GM04504 (cell line): ENCODE measurements at places on chromosomes 7 and 10.

GRCh38 chr7:767580-767940 lies 40.5 kb upstream of the PRKAR1B start:
- DNase-seq: no peak

- no peak for DNase-seq
Observed at GRCh38 chr7:106203473-106203872, 81.3 kb downstream of the NAMPT start.

GRCh38 chr7:19899529-19899928 lies 126.1 kb upstream of the TMEM196 start:
- peak; percentile 47 for DNase-seq

DNA sequence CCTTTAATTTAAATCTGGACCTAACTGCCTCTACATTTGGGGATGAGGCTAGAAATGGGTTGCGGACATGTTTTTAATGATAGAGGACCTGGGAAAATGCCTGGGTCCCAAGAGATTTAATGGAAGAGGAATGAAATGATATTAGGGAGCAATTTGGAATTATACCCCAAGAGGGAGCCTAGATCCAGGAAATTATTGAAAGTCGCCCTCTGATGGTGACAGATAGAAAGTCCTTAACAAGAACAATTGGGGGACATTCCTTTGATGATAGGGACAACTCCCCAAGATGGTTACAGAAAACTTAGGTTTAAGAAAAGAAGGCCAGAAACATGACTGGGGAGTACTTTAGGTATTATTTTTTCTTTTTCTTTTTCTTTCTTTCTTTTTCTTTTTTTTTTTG lies 9.5 kb upstream of the TSGA13 start:
- DNase-seq: no peak

DNA sequence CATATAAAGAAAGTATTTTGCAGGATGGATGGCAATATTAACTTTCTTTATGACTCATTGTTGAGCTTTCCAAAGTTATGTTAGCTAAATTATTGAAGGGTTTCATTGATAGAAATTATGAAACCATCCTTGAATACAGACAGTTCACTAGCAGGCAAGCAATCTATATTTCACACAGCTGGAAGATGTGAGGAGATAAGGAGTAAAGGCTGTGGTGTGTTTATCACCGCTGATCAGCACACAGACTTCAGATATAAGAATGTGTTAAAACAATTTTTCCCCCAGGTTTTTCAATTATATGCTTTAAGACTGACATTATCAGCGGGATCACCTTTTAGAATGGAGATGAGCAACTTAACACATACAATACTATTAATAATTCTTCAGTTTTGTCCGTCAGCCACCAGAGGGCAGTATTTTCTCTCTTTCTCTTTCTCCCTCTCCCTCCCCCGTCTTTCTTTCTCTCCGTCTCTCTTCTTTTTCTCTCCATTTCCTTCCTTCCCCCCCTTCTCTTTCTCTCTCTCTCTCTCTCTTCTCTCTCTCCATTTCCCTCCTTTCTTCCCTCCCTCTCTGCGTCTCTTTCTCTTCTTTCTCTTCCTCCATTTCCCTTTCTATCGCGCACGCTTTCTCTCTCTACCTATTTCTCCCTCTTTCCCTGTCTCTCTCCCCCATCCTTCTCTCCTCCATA lies 62.9 kb upstream of the FAM171A1 start:
- DNase-seq: no peak

DNA sequence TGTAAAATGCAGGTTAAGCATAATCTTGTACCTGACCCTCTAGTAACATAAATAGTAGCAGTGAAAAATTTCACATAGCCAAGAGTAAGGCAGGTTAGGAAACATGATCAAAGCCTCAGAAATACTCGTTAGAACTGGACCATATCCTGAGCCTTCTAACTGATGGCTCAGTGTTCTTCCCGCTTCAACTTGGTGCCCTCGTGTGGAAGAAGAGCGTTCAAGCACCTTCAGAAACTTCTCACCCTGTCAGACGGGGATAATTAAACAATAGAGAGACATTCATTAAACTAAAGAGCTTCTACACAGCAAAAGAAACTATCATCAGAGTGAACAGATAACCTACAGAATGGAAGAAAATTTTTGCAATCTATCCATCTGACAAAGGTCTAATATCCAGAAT lies 124.5 kb downstream of the MYOF start:
- no peak for DNase-seq

GRCh38 chr10:10995120-10995519 lies 22.6 kb upstream of the CELF2 start:
- no peak for DNase-seq

DNA sequence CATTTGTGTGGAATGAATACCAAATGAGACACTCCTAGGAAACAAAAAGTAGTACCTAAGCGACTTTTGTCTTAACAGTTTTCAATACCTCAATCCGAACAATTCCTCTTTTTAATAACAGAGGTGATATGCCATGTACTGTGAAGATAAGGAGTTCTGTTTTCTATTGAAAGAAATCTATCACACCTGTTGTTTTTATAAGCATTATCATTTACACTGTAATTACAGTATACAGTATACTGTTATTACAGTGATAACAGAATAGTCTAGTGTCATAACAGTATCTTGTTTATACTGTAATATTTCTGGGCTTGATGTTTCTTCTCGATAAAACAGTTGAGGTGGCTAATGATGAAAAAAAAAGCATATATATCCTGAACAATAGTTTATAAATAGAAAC lies 9.4 kb upstream of the RHOBTB1 start:
- no peak for DNase-seq

GRCh38 chr7:149716007-149716931 lies 57.1 kb downstream of the ZNF467 start:
- no peak for DNase-seq

- DNase-seq: no peak
Observed at GRCh38 chr10:31317652-31318381, 1.2 kb upstream of the ZEB1 start.

- DNase-seq: no peak
Observed at GRCh38 chr7:20681258-20681882, 65.9 kb downstream of the ABCB5 start.

GRCh38 chr7:106110238-106110560 lies 1.9 kb downstream of the SYPL1 start:
- DNase-seq: no peak

GRCh38 chr7:84822941-84823510 lies 363.8 kb downstream of the SEMA3D start:
- no peak for DNase-seq

DNA sequence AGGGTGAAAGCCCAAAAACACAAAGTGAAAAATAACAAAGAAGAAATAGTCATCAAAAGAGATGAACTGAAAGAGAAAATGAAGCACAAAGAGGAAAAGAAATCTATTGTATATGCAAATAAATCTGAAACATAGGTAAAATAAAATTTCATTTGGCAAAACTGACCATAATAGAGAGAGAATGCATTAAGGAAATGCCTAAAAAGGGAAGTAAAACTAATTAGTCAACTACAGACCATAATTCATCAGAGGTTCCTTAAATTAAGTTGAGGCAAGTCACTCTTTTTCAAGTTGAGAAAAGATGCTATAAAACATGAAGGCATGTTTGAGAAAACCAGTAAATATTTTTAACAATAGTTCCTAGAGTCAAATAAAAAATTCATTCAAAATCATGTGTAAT lies 233.3 kb downstream of the LRRN3 start:
- no peak for DNase-seq

DNA sequence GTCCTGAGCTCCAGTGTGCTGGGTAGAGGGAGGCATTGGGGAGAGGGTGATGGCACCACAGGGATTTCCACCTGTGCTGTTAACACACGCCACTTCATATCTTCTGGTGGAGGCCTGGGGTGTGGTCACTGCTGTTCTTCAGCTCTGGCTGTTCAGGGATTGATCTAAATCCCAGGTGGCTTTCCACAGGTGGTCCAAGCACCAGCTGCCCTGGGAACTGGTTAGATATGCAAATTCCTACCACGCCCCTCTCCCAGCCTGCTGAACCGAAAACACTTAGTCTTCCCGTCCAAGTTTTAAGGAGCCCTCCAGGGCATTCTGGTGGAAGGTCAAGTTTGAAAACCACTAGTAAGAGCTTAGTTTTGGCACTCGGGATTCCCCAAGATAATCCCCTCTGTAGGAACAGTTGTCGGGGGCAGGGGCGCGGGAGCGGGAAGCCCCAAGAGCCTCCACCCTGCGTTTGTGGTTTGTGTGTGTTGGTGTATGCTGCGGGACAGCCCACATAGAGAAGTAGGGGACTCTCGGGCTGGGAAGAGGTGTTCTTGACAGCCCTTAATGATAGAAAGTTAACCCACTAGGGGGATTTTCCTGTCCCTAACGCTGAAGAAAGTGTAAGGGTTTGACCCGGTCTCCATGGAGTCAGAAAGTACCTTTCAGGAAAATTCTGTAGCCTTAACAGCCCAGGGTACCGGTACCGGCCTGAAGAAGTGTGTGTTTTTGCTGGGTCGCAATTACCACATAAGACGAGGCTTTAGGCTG lies 5.1 kb downstream of the DEPP1 start:
- DNase-seq: no peak

DNA sequence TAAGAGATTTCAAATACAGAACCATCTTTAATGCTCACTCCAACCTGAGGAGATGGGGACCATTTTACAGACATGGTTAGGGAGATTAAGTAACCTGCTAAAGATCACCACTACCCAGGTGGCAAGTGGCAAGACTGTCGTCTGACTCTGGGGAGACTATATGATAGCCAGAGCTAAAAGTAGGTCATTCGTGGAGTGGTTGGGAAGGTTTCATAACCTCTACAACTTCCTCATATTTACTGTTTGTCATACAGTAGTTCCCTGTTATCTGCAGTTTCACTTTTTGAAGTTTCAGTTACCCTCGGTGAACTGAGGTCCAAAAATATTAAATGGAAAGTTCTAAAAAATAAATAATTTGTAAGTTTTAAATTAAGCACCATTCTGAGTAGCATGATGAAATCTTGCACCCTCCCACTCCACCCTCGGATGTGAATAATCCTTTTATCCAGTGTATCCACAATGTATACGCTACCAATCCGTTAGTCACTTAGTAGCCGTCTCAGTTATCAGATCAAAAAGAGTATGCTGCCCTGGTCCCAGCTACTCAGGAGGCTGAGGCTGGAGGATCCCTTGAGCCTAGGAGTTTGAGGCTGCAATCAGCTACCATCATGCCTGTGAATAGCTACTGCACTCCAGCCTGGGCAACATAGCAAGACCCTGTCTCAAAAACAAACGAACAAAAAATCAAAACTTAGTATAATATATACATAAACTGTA lies 14.9 kb upstream of the LGI1 start:
- no peak for DNase-seq

- DNase-seq: no peak
Observed at GRCh38 chr10:88874281-88874680, 5.8 kb upstream of the STAMBPL1 start.

DNA sequence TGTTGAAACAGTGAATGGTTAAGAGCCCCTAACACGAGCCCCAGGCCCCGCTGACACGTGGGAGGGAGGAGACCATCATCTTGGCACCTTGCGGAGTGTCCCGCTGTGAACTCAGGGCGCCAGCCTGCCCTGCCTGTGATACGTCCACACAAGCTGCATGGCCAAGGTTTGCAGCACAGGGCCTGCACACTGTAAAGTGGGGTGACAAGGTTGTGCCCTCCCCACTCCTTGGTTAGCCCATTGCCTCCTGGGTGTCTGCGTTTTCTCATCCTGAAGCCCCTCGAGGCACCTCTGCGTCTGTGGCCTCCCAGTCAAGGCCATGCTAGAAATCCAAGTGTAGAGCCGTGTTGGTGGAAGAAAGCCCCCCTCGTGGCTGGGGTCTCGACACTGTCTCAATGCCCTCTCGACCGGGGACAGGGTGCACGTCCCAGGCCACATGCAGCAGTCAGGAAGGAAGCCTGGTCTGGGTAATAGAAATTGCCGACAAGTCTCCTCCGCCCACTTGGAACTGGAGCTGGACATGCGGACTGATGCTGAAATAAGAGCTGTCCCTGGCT lies 192.1 kb downstream of the DNAJB6 start:
- no peak for DNase-seq

GRCh38 chr10:85527616-85528317 lies 838.8 kb downstream of the GRID1 start:
- DNase-seq: no peak

DNA sequence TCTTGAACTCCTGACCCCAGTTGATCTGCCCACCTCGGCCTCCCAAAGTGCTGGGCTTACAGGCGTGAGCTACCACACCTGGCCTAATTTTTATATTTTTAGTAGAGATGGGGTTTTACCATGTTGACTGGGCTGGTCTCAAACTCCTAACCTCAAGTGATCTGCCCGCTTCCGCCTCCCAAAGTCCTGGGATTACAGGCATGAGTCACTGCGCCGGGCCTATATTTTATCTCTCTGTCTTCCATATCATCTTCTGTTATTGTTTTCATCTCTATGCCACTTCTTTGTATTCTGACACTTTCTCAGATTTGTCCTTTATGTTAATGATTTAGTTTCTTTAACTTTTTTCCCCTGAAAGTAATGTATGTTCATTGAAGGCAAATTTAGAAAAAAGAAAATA lies 55.0 kb upstream of the FMC1 start:
- no peak for DNase-seq

GRCh38 chr7:79770970-79771369 lies 317.5 kb upstream of the MAGI2 start:
- no peak for DNase-seq

DNA sequence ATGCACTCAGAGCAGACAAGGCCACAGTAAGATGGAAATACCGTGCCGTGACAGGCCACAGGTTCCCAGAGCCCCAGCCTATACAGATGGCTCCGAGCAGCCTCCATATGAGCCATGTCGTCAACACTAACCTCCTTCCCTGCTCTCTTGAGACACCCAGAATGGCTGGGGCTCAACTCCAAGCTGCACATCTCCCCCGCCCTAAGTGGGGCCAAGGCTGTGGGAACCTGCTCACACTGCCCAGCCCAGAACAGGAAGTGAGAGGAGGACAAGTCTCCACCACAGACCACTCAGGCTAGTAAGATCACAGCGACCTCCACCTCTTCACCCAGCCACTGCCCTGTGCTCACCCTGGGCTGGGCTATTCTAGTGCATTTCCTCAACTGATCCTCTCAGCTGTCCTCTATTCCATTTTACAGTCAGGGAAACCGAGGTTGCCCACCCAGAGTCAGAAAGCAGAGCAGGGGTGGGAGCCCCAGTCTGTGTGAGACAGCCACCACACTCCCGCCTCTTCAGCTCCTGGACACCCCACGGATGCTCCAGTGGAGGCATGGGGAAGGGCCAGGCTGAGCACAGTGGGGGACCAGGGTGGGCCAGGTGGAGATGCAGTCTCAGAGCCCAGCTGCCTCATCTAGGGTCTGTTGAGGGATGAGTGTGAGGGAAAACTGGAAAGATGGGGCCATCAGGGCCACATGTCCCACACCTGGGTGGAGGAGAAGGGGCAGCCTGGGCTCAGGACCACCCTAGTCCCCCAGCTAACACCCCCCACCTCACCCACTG lies 11.6 kb downstream of the GRID1 start:
- DNase-seq: no peak

- no peak for DNase-seq
Observed at GRCh38 chr10:22058201-22058600, 54.7 kb upstream of the DNAJC1 start.
